ENCODE measurements at places on chromosomes 6 and 20.

GRCh38 chr20:7758406-7758805, 181.9 kb downstream of the HAO1 start:
- DNase-seq = no peak

DNA sequence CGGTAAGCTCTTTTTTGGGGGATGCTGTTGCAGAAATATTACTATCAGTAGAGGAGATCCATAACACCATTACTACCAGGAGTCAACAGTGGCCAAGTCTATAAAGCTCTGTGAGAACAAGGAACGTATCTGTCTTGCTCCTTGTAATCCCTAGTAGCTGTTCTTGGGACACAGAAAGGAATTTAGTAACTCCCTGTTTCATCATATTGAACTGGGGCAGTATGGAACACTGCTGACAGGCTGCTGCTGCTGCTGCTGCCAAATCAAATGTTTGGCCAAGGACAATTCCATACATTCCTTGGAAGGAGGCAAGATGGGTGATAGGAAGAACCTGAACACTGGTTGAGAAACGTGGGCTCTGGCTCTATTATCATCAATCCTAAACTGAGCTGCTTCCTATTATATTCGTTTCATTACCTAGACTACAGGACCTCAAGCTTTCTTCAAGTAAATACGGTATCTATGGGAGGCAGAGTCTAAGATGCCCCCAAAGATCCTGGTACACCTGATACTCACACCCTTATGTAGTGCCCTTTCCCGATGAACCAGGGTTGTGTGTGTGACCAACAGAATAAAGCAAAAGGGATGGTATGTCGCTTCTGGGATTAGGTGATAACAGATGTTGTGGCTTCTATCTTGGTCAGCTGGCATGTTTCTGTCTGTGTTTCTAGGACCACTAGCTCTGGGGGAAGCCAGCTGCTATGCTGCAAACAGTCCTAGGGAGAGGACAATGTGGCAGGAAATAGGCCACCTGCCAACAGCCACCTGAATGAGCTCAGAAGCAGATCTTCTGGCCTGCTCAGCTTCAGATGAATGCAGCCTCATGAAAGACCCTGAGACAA, 39.5 kb downstream of the ELOVL5 start:
- DNase-seq = no peak

GRCh38 chr20:32418376-32418775, 60.2 kb downstream of the ASXL1 start:
- no peak for DNase-seq

DNA sequence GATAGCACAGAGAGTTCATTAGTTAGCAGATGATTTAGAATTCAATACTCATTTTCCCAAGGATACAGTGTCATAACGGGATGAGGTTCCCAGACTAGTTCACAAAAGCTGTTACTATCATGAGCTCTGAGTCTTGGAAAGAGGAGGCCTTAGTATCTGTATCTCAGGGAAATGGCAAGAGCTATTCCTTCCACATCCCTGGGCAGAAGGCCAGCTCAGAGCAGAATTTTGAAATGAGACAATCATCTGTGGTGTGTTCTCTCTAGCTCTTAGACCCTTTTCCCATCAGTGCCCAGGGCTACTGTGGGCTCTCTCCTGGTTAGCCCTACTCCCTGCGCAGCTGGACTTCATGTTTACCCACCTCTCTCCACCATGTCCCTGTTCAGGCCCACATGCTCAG, 64.5 kb downstream of the JAG1 start:
- DNase-seq = no peak

- no peak for DNase-seq
Measured at GRCh38 chr20:37155987-37156386, 23.1 kb upstream of the RPN2 start.

- DNase-seq = no peak
Measured at GRCh38 chr6:134964451-134965203, 14.7 kb upstream of the ALDH8A1 start.

DNA sequence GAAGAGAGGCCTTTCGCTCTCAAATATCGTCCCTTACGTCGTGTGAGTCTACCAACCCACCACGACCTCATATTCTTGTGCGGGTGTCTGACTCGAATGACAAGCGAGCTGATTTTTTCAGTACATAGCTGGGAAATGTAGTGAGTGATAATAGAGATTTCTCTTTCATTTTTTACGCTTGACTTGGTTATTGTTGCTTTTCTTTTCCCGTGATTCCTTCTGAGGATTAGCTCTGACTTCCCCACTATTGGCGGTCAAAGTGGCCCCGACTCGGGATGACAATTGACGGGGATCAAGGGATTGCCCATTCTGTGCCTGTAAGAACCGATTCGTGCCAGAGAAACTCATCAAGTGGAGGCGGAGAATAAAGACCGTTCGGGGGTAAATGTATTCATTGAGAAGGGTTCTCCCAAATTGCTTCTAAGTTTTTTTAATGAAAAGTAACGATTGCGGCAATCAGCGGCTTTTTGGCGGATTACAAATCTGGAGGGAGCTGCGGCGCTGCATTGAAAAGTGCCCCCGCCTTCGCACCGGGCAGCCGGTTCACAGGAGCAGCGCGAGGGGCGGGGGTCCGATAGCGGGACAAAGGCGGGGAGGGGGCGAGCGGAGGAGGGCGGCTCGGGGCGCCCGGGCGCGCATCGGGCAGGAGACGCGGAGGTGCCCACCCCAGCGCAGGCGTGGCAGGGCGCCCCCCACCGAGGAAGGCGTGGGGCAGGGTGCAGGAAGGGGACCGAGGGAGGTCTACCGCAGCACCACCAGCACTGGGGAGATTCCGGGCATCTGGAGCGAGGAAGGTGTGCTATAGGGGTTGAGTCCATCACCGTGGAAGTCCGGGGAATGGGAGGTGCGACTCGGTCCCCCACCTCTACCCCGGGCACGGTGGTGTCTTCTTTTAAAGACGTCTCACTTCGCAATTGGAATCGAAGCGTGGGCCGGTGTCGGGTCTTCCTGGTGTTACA, 44.5 kb upstream of the OSTM1 start:
- DNase-seq = no peak

- DNase-seq = no peak
Measured at GRCh38 chr20:17619351-17620093, 49.6 kb downstream of the DSTN start.

- no peak for DNase-seq
Measured at GRCh38 chr20:2986466-2986865, 57.0 kb upstream of the GNRH2 start.

DNA sequence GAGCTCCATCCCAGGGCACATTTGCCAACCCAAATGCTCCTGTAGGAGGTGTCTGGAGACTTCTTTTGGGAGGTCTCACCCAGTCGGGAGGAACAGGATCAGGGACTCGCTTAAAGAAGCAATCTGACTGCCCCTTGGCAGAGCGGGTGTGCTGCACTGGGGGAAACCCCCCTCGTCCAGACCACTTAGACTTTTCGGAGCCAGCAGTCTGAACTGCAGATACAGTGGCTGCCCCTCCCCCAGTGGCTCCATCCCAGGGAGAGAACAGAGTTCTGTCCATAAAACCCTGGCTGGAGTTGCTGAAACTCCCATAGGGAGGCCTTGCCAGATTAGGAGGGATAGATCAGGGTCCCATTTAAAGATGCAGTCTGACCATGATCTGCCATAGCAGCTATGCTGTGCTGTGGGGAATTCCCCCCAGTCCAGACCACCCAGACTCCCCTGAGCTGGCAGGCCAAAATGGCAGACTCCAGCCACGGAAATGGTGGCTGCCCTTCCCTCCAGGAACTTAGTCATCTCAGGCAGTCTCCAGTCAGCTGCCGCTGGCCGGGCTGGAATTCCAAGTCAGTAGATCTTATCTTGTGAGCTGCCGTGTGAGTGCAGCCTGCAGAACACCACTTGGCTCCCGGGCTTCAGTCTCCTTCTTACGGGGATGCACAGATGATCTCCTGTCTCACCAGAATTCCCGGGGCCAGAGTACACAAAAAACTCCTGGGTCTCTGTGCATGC, 278.1 kb upstream of the SASH1 start:
- DNase-seq = no peak

GRCh38 chr20:1894951-1895673, at the start of gene SIRPA:
Gene SIRPA (plus strand): TSS chr20:1895407. CDS start chr20:1895448, 41 bp downstream.
- no peak for DNase-seq

GRCh38 chr6:131730264-131730663, 19.4 kb upstream of the CTAGE9 start:
- no peak for DNase-seq

DNA sequence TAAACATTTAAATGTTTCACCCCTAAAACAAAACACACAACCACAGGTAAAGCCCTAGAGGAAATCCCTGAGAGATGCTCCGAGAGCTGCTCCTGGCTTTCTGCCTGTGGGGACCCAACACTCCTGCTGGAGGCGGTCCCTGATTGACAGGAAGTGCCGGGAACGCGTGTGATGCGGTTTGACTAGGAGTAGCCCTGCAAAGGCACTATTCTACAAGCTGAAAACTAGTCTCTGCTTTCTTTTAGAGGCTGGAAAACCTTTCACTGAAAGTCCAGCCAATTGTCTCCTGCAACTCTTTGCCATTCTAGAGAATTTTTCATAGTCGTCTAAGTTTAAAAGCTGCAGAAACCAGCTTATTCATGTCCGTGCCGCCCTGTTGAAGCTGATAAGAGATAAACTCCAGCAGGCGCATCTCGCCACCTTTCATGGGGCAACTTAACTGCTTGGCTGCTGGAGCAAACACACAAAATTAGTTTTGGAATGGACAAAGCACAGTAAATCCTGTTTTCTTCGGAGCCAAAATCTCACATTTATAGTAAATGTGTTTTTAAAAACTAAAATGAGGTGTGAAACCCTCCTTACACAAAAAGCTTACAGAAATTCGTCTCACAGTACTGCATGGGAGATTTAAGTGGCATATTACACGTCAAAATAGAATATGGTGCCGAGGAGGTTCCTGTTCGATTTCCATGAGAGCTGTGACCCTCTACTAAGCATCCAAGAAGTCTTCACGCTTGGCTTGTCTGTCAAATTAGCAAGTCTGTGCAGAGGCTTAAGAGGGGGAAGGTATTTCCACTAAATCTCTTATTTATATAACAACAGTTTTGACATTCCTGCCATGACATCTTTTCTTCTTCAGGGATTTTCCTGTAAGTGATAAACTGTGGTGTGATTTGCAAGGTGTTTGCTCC, 46.9 kb downstream of the DACT2 start:
- no peak for DNase-seq

GRCh38 chr20:38290829-38291814, 12.8 kb upstream of the BPI start:
- DNase-seq = no peak

GRCh38 chr20:17558154-17558940, 11.5 kb upstream of the DSTN start:
- no peak for DNase-seq

- no peak for DNase-seq
Measured at GRCh38 chr20:37680420-37680819, 13.4 kb upstream of the CTNNBL1 start.

- DNase-seq = no peak
Measured at GRCh38 chr20:49781676-49782075, 31.0 kb upstream of the SLC9A8 start.

DNA sequence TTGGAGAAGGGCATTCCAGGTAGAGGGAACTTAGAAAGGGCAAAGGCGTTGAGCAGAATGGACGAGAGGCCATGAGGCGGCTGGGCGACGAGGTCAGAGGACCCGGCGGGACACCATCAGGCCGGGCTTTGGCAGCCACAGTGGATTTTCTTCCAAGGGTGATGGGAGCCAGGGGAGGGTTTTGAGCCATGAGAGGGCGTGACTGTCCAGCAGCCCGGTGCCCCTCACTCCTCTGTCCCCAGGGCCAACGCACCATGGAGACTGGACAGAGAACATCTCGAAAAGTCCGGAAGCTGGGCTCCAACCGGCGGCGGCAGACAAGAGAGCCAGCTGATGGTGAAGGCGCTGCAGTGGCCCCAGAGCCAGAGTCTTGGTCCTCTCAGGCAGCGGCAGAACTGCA, 6.4 kb downstream of the RAB44 start:
- DNase-seq = no peak

- no peak for DNase-seq
Measured at GRCh38 chr20:62217913-62218773, 1.9 kb downstream of the HRH3 start.
